ENCODE measurements at places on chromosomes 1 and 21. TPM values are rescaled to one million over a fixed set of nuclear protein-coding genes. Genes with fewer than 3 reads are reported as not detected.

Gene MR1
- total RNA-seq: 14.5 TPM

Gene ZNF697
- total RNA-seq: 0.99 TPM

Gene RGS1
- 28.7 TPM for total RNA-seq

Gene CAPN8
- not detected for total RNA-seq

Gene CSF3R
- not detected for total RNA-seq

Gene RIPPLY3
- total RNA-seq: 0.08 TPM

Gene AGO1
- 41.6 TPM for total RNA-seq

All from activated CD8-positive, alpha-beta memory T cell treated with anti-CD3 and anti-CD28 coated beads for 36 hours (primary cell).